Lower lobe of right lung (tissue), 2 donors: ENCODE measurements at places on chromosomes 7 and 10. TPM values are rescaled to one million over a fixed set of nuclear protein-coding genes. Genes with fewer than 3 reads are reported as not detected.

The STOX1 gene
- 2.5 TPM for total RNA-seq

- no peak overlapping the region for H3K27ac ChIP-seq
- H3K36me3 ChIP-seq, result no peaks in the 10 kb centered on the region
- H3K27me3 ChIP-seq, result no peaks in the 10 kb centered on the region
- no peaks in the 10 kb centered on the region for H3K4me1 ChIP-seq
- no peak for DNase-seq
These were observed 303.3 kb upstream of the COBL start for GRCh38 chr7:51619880-51620279.

DNA sequence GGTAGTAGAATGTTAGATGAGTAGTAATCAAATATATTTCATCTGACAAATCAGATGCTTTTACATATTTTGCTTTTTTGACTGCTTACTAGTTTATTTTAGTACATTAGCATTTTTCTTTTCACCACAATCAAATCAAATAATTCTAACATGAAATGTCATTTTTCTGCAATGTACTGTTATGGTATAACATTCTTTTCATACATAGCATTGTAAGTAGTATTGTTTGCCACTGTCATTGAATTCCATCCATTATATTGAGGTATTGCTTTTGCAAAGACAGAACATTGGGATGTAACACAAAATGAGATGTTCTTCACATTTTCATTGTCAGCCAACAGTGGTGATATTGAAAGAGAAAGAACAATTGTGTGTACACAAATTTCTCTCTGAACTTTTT lies 107.4 kb downstream of the TRIL start:
- H3K36me3 ChIP-seq, result no peaks in the 10 kb centered on the region
- no peak for DNase-seq
- peaks cover 17% of the 10 kb centered on the region for H3K27me3 ChIP-seq
- no peak overlapping the region for H3K27ac ChIP-seq
- H3K4me3 ChIP-seq, result no peak overlapping the region
- H3K4me1 ChIP-seq, result peaks cover 7% of the 10 kb centered on the region

DNA sequence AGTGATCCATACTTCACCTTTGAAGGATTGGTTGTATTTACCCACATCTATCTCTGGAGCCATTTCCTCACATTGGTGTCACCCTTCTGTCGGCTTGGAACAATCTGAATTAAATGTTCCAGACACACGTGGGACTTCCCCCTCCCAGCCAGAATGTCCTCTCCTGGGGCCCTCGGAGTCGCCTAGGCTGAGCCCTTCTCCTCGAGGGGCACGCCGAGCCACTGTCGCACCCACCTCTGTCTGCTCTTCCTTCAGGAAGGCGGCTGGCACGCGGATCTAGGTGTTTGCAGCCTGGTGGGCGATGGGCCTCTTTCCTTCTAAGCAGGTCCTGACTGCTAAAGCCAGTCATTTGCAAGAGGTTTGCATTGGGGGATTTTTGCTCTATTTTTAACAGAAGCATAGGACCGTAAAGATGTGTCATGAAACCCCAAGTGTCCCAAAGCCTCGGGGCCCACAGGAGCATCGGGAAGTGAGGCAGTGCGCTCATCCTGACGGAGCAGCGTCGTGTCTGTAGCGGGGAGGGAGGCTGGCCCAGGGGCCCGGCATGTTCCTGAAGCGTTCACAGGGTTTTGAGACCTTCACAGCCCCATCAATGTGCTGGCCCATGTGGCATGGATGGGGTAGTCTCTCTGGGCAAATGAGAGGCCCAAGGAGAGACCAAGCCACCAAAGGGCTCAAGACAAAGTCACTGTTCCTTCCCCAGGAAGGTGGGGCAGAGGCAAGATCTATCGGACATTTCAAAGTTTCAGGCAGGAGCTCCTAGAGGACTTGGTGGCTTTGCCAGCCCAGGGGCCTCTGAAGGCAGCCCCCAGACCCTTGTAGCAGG lies 86.7 kb downstream of the RGS10 start:
- H3K27ac ChIP-seq, result no peak overlapping the region
- H3K4me1 ChIP-seq, result no peaks in the 10 kb centered on the region
- DNase-seq, result peak; percentile 36
- peaks cover 76% of the 10 kb centered on the region for H3K36me3 ChIP-seq
- no peaks in the 10 kb centered on the region for H3K27me3 ChIP-seq
- H3K4me3 ChIP-seq, result no peak overlapping the region

The HMX3 gene
- total RNA-seq, result not detected

GRCh38 chr7:47786557-47787248 lies 161.6 kb downstream of the PKD1L1 start:
- H3K27ac ChIP-seq, result peak overlapping the region; percentile 48
- H3K36me3 ChIP-seq, result no peaks in the 10 kb centered on the region
- H3K4me3 ChIP-seq, result no peak overlapping the region

DNA sequence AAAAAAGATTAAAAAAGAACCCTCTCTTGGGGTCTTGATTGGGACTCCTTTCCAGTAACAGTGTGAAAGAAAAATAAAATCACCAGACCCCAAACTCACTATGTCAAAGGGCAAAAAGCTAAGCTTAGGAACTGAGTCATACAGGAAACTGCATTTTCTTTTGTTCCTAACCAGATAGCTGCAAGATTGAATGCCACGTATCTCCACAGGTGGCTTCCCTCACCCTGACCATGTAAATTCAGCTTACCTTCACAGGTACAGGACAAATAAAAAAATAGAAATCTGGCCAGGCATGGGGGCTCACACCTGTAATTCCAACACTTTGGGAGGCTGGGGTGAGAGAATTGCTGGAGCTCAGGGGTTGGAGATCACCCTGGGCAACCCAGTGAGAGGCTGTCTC lies 32.5 kb upstream of the EIF4H start:
- H3K4me1 ChIP-seq, result no peaks in the 10 kb centered on the region
- no peak overlapping the region for H3K27ac ChIP-seq
- no peak for DNase-seq
- no peaks in the 10 kb centered on the region for H3K36me3 ChIP-seq

The TMEM176A gene
- 57.4 TPM for total RNA-seq

- H3K27ac ChIP-seq, result peak overlapping the region; percentile 72
- H3K36me3 ChIP-seq, result no peaks in the 10 kb centered on the region
These were observed 25.5 kb upstream of the ABLIM1 start for GRCh38 chr10:114683593-114683992.

DNA sequence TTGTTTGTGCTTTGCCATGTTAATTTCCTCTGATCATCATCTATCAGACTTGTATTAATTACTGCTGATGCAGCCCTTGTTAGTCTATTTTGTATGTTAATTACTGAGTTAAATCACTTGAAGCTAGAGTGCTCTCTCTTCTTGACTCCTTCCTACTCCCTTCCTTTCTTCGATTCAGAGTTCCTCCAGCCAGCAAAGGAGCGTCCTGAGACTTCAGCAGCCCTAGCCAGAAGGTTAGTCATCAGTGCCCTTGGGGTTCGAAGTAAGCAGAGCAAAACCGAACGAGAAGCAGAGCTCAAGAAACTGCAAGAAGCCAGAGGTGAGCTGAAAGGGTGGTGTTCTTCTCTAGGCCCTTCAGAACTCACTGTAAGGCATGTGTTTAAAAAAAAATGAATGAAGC lies 32.1 kb downstream of the LOXL4 start:
- H3K27me3 ChIP-seq, result no peaks in the 10 kb centered on the region
- peaks cover 78% of the 10 kb centered on the region for H3K36me3 ChIP-seq
- no peaks in the 10 kb centered on the region for H3K4me1 ChIP-seq
- no peak for DNase-seq

- no peak for DNase-seq
- no peaks in the 10 kb centered on the region for H3K4me1 ChIP-seq
- no peak overlapping the region for H3K4me3 ChIP-seq
- H3K36me3 ChIP-seq, result no peaks in the 10 kb centered on the region
- no peaks in the 10 kb centered on the region for H3K27me3 ChIP-seq
These were observed 140.7 kb downstream of the VTI1A start for GRCh38 chr10:112587729-112588128.

GRCh38 chr7:141320287-141320686 lies 230.9 kb upstream of the AGK start:
- no peak for DNase-seq
- H3K4me3 ChIP-seq, result no peak overlapping the region
- no peaks in the 10 kb centered on the region for H3K4me1 ChIP-seq

DNA sequence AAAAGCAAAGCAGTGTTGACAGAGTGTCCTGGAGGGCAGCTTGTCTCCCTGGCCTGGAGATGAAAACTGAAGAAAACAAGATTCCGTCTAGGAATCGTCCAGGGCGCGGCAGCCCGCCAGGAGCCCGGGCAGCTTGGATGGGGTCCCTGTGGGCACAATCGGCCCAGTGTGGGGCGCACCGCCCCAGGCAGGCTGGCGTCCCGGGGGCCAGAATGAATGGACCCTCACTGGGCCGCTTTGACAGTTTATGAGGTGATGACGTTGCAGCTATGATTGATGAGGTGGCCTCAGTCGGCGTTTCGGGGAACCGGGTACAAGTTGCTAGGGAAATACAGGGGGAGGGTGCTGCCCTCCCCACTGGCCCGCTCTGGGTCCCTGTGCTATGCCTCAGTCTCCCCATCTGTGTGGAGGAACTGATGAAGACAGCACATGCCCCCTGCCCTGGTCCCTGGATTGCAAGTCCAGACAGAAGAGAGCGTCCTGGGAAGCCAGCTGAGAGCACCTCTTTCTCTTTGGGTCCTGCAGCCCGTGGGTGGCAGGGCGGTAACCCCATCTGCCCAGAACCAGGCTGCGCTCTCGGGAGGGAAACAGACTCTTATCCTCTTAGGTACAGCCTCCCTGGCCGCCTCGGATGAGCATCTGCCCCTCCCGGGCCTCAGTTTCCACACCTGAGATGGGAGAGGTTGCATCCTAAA lies 131.3 kb downstream of the LHPP start:
- H3K4me1 ChIP-seq, result peaks cover 13% of the 10 kb centered on the region
- no peak overlapping the region for H3K4me3 ChIP-seq
- no peak overlapping the region for H3K27ac ChIP-seq
- no peaks in the 10 kb centered on the region for H3K27me3 ChIP-seq

DNA sequence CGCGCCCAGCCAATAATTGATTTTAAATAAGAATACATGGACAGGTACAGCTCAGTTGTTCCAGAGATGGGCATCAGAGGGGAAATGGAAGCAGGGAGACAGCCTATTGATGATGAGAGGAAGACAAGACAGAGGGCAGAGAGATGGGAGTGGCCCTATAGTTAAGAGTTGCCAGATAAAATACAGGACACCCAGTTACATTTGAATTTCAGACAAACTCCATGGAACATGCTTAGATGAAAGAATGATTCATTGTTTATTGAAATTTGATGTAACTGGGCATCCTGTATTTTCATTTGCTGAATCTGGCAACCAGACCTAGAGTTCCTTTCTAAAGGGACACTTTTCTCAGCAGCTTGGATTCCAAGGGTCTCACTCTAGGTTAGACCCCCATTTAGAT lies 341.1 kb downstream of the FRMD4A start:
- no peaks in the 10 kb centered on the region for H3K36me3 ChIP-seq
- H3K27ac ChIP-seq, result peak overlapping the region; percentile 82
- DNase-seq, result no peak
- H3K4me3 ChIP-seq, result no peak overlapping the region

GRCh38 chr10:92045641-92046106 lies 122.1 kb downstream of the BTAF1 start:
- H3K27me3 ChIP-seq, result no peaks in the 10 kb centered on the region
- no peak overlapping the region for H3K4me3 ChIP-seq
- no peak overlapping the region for H3K27ac ChIP-seq
- no peaks in the 10 kb centered on the region for H3K4me1 ChIP-seq

DNA sequence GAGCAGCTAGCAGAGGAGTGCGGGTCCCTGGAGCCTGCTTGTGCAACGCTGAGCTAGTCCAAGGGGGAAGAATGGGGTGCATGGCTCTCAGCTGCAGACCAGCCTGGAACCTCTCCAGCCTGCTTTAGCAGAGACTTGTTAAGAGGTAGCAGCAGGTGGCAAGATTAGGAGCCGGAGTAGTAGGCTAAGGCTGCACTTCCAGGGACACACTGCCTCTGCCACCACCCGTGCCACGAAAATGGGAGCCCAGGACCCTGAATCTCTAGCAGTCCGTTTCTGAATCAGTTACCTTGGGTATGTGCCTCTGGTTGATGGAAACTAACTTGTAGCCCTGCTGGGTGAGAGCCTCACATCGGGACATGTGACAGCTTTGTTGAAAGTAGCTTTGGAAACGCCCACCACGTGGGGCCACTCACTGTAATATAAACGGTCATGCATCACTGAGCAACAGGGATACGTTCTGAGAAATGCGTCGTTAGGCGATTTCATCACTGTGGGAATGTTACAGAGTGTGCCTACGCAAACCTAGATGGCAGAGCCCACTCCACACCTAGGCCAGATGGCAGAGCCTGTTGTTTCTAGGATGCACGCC lies 25.9 kb downstream of the HTRA1 start:
- H3K4me1 ChIP-seq, result peaks cover 22% of the 10 kb centered on the region
- no peak overlapping the region for H3K27ac ChIP-seq
- peaks cover 3% of the 10 kb centered on the region for H3K36me3 ChIP-seq
- no peak for DNase-seq
- no peak overlapping the region for H3K4me3 ChIP-seq
